SIG-M5 (cell line): ENCODE measurements at places on chromosomes 1 and 21.

DNA sequence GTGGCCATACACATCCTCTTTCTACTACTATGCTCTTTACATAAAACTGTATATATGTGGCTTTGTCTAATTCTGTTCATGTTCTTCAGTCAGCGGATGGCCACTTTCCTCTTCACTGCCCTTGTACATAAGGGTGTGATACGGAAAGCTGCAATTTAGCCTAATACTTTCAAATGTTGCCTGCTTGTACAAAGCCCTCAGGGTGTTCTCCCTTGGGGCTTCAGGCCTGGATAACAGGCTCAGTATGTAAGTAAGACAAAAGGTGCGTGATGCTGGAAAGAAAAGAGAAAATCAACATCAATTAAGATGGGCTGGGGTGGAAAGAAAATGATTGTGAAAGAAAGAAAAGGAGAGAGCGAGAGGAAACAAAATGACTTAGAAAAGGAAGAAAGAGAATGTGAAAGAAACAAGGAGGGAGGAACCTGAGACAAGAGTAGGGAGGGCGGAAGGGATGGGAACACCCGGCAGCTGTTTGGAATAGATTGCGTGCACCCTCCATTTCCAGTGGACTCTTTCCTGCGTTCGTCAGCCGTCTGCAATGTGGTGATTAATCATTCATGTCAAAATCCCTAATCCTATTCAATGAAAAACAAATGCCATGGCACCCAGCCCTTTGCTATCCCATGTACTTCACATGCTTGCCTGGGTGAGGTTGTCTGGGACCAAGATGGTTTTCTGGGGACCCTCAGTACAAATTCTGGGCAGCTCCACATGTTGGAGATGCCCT lies 553.6 kb downstream of the NUF2 start:
- DNase-seq = no peak

DNA sequence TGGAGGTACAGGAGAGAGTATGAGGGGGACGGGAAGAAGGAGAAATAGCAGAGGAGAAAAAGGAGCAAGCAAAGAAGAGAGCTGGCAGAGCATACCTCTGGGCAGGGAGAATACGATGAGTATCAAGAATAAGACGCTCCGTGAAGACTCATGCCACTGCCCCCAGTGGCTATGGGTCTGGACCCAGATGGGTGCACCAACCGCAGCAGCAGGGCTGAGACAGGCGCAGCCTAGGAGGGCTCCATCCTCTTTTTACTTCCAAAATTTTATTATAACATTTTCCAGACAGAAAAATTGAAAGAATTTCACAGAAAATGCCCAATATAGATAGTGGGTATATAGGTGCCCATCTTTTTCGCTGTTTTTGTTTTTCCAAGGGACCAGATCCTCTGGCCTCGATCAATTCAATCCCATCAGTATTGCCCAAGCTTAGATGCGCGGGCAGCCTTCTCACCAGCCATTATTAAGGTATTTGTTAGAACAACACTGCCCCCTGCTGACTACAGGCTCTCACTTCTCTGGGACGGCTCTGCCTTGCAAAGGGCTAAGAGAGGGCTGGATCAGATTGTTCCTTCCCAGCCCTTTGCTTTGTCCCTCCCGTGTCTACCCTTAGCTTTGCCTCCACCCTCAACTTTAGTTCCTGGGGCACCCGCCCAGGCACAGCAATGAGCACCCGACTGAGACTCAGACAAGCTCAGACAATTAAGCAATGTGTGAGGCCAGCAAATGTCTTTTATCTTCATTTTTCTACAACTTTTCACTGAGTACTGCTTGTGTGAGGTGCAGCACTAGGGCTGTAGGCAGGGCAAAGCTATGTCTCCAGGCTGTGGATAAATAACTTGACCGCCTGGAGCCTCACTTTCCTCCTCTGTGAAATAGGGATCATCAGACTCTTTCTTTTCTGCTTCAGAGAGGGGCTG lies 17.5 kb upstream of the CAMK1G start:
- DNase-seq = no peak

- no peak for DNase-seq
Observed at GRCh38 chr1:84415396-84415795, 17.1 kb downstream of the DNASE2B start.

DNA sequence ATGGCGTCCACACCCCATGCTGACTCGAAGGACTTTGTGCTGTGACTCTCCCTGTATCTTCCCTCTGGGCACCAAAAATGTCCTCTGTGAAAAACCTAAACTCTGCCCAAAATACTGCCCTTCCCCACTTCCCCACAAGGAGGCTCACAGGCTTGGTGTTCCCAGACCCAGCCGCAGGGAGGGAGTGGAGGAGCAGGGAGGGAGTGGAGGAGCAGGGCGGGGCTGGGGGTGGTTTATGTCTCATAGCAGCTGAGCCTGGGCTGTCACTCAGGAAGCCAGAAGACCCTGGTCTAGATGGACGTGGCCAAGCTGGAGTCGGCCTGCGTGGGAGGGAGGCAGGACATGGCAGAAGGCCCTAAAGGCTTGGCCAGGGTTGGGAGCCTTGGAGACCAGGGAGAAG lies 461.7 kb downstream of the PTPRU start:
- no peak for DNase-seq

DNA sequence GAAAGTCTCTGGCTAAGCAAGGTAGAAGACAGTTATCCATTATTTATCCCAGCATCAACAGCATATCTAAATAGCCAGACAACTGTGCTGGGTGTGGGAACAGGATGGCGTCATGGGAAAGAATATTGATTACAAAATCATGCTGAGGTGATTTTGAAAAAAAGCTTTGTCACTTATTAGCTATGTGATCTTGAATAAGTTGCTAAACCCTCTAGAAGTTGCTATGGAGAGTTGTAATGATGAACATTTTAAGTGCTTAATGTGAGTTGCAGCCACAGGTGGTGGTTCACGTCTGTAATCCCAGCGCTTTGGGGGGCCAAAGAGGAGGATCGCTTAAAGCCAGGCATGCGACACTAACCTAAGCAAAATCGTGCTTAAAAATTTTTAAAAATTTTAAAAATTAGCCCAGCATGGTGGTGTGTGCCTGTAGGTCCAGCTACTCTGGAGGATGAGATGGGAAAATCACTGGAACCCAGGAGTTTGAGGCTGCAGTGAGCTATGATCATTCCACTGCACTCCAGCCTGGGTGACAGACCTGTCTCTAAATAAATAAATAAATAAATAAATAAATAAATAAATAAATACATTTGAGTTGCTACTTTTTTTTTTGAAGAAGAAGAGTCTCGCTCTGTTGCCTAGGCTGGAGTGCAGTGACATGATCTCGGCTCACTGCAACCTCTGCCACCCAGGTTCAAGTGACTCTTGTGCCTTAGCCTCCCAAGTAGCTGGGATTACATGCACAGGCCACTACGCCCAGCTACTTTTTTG lies 33.6 kb downstream of the WNT2B start:
- DNase-seq = no peak

GRCh38 chr1:28099050-28099769 lies 10.8 kb upstream of the EYA3 start:
- no peak for DNase-seq

DNA sequence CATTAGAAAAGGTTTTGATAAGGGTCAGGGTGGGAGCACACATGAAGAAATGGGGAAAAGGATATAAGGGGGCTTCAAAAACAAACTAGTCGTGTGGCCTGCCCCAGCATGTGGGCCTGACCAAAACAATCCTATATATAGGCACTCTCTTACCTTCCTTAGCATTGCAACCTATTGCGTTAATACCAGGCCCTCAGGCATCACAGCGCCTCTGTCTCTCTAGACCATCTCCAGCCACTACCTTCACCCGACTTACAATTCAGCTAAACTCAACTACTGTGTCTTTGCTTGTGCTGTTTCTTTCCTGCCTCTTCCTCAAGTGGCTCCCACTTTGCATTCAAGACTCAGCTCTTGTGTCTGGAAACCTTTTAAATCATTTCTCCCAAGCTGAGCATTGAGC lies 47.0 kb upstream of the GJA5 start:
- no peak for DNase-seq

DNA sequence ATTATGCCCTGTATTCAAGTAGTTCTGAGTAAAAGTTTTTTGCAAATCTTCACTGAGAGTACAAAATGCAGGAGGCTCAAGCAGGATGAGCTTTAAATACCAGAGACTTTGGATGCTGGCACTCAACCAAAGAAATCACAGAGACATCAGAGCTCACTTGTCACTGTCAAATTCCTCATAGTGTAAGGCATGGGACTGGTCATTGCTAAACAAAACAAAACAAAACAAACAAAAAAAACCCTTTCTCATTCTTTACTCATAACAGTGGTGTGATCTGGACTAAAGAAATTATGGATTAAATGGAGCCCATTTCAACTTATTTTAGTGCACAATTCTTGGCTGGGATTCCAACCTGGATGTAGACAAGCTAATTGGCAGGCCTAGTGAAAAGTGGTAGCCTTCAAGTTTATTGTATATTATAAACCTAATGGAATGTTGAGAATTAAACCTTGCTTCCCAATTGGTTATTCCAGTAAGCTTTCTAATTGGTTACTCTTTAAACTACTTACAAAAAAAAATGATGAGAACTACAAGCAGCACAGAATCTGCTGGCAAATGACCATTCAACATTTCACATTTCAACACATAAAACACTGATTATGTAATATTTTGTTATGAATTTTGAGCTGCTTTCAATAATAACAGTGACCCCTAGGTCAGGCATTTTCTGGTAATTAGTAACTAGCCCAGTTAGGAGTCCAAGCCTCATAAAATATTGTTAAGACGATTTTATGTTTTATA lies 30.6 kb upstream of the NEK7 start:
- no peak for DNase-seq

GRCh38 chr21:33026878-33027400 lies 1.2 kb downstream of the OLIG2 start:
- no peak for DNase-seq

DNA sequence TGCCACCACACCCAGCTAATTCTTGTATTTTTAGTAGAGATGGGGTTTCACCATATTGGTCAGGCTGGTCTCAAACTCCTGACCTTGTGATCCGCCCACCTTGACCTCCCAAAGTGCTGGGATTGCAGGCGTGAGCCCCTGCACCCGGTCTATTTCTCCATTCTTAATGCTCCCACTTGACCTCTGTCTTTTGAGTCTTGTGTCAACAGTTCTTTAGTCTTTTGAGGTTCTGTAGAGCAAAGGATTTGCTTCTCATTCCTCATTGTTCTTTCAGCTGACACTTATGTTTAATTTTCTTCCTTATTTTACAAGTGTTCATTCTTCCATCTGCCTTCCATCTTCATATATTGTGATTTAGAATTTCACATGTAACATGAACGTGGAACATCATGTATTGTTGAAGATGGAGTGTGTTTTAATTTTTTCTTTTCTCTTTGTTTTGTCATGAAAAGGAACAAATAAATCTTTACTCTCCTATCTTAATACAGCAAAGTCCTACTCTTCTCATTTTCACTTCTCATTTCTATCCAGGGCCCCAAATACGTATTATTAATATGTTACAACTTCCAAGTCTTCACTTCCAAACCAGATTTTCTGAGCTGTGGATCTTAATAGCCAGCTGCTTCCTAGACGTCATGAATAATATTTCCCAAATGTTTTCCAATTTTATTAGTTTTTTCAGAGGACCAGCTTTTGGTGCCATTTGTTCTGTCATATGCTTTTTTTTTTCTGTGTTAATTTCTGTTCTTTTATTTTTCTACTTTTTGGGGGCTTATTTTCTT lies 16.9 kb downstream of the MTF2 start:
- no peak for DNase-seq

DNA sequence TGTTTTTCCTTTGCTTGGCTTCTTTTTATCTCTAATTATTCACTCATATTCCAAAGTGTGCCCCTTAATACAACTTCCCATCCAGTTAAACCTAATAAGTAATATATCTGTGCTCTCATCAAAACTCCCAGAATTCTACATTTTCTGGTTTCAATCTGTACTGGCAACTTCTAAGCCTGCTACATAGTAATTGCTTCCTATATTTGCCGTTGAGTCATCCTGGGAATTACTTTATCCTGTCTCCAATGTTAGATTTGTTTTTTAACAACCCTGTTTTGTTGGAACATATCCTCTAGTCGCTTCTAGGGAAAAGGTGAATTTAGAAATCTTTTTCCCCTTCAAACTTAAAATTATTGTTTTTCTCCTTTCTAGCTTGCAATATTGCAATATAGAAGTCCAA lies 620.5 kb upstream of the PKN2 start:
- DNase-seq = no peak

DNA sequence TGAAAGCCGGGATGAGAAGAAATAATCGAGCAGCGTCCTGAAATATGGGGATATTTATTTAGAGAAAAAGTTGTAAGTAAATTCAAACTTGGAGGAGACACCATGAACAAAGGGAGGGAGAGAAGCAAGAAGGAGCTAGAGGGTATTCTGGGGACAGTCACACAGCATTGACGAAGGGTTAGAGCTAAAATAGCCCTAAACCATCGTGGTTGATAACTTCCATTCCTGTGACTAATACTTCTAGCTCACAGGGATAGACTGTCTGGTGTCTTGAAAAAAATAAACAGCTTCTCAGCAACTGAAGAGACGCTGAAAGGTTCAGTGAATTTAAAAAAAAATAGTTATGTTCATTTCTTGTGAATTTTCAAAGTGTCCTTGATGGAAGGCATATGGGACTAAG lies 86.7 kb downstream of the LRRC53 start:
- no peak for DNase-seq

- no peak for DNase-seq
Observed at GRCh38 chr1:208154040-208154439, 90.1 kb downstream of the PLXNA2 start.

DNA sequence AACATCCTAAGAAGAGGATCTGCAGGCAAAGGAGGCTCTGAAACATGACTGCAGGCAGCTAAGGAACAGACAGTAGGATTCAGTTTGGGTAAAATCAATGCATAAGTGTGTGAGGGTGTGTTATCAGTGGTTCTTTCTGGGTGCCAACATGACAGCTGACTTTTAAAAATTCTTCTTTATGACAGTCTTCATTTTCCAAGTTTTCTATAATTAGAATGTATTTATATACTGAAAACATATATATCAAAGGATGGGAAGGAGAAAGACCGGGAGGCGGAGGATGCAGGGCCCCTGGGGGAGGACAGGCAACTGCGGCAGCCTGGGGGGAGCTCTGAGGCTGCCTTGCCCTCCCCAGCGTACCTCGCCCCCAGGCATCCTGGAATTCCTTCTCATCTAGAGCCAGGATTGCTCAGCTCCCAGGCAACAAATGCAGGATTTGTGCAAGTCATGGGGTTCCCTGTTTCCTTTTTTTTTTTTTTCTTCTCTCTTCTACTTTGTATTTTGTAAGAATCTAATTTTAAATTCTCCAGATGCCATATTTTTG lies 104.8 kb downstream of the CSMD2 start:
- no peak for DNase-seq

DNA sequence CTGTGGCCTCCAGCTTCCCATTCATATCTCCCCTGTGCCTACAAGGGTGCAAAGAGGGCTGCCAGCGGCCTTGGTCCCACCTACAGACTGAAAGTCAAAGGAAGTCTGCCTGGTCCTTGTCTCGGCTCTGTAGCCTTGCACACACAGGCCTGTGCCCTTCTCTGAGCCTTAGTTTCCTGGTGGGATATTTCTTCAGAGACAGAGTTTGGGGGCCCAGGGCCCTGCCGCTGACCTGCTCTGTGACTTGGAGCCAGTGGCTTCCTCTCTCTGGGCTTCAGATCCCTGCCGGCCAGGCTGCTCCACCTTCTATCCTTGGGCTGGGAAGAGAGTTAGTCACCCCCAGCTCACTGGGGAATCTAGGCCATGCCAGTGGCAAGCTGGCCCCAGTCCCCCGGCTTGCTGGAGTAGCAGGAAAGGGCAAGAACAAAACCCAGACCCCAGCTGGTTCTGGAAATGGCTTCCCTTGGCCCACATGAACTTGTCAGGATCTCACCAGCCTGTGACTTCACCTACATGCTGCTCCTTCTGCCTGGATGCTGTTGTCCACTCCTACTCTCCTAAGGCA lies 1.0 kb upstream of the TMEM61 start:
- no peak for DNase-seq
